ENCODE measurements at places on chromosomes 5 and 9.

- no peak for DNase-seq
These were observed 100.7 kb upstream of the ERBIN start for GRCh38 chr5:65825408-65826328.

- DNase-seq: no peak
These were observed 164.8 kb downstream of the COMMD10 start for GRCh38 chr5:116249648-116250047.

GRCh38 chr5:87120518-87121303 is 147.0 kb upstream of the RASA1 start:
- DNase-seq: no peak

DNA sequence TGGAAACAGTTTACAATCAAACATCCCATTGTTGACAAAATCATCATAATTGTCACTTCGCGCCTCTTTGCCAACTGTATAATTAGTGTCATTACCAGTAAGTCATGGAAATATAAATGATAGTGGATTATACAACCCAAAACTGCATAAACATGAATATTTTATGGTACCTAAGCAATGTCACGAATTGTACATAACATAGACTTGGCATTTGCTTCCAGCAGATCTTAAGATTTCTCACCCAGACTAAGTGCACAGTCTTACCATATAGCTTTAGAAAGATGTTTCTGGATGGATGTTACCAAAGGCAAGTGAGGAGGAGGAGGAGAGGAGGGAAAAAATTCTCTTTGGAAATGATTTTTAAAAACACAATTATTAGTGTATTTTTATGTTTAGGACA is 113.4 kb upstream of the TAS2R1 start:
- DNase-seq: no peak

- no peak for DNase-seq
These were observed 55.7 kb downstream of the ARL15 start for GRCh38 chr5:54254482-54255198.

DNA sequence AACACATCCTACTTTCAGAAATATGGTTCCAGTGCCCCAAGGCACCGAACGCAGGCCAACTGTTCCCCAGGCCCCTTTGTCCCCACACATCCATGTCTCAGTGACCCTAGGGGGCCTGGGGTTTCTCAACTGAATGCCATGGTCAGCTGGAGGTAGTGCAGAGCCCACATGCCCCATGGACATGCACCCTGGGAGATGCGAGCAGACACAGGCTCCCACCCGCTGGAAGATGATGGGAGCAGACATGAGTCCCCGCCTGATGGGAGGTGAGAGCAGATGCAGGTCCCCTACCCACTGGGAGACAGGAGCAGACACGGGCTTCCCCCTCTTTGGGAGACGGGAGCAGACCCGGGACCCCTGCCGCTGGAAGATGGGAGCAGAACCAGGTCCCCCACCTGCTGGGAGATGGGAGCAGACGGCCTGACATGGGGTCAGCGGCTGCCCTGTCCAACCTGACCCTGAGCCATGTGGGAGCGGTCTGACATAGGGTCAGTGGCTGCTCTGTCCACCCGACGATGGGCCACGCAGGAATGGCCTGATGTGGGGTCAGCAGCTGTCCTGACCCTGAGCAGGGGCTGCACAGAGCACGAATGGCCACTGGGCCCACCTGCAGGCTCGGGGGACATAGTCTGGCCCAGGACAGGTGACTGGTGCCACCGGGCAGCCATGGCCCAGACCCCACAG is 18.4 kb downstream of the ZDHHC11B start:
- no peak for DNase-seq

DNA sequence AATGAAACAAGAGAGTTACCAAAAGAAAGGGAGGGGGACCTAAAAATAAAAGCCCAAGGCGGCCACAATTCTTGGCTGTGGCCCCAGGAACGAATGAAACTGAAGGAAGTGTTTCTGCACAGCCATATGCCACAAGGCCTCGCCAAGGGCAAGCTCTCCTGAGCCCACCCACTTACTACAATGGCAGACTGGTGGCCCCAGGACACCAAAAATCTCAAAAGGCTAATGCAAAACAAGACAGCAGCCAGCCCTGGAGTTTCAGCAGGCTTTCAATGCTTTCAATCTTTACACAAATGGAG is 4.0 kb downstream of the CAMSAP1 start:
- DNase-seq: no peak

- DNase-seq: no peak
These were observed 59.9 kb downstream of the GRAMD2B start for GRCh38 chr5:126483156-126483555.

DNA sequence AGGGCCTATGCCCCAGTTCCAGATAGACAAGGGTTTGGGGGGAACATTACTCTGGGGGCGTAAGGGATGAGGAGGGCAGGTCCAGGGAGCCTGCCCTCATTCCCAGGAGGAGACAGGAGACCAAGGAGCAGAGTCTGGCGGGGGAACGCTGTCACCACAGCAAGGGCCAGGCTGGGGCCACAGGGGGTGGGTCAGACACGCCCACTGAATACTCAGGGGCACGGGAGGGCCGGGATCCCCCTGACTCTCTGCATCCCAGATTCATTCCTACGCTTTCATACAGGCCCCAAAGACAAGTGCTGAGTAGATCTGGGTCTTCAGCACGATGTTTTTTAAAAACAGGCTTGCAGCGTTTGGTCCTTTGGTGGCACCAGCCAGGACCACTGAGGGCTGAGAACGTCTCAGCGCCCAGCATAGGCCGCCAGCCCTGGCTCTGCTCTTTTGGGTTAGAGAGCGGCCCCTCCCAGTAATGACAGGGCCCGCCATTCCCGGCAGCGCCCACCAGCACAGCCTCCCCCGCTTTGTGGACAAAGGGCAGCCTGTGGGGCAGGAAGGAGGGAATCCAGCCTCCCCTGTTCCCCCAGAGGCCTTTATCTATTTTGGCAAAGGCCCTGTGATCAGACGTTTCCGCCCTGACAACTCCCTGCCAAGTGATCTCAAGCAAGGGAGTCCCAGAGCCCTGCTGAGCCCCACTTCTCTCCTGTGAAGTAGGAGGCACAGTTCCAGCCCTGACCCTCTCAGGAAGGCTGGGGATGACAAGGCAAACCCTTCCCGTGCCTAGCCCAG is 24.9 kb downstream of the NEK6 start:
- no peak for DNase-seq

- DNase-seq: no peak
These were observed 2.5 kb upstream of the SPRY4 start for GRCh38 chr5:142327111-142327842.

GRCh38 chr9:108662091-108662875 is 193.5 kb downstream of the ACTL7B start:
- no peak for DNase-seq

DNA sequence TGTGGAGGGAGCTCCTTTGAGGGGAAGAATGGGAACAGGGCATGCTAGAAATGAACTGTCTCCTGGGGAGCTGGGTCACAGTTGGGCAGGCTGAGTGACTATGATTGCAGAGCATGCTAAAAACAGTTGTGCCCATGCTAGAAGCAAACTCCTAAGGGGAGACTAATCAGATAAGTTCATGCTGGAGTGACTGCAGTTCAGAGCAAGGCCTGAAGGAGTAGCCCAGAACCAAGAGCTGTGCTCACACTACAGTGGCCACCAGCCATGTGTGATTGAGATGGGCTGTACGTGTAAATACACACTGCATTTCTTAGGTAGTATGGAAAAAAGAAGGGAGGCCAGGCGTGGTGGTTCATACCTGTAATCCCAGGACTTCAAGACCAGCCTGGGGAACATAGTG is 10.3 kb upstream of the AK1 start:
- DNase-seq: no peak

- DNase-seq: no peak
These were observed 53.7 kb downstream of the RICTOR start for GRCh38 chr5:39020458-39020857.

GRCh38 chr5:37448941-37449340 is 69.8 kb downstream of the WDR70 start:
- no peak for DNase-seq

DNA sequence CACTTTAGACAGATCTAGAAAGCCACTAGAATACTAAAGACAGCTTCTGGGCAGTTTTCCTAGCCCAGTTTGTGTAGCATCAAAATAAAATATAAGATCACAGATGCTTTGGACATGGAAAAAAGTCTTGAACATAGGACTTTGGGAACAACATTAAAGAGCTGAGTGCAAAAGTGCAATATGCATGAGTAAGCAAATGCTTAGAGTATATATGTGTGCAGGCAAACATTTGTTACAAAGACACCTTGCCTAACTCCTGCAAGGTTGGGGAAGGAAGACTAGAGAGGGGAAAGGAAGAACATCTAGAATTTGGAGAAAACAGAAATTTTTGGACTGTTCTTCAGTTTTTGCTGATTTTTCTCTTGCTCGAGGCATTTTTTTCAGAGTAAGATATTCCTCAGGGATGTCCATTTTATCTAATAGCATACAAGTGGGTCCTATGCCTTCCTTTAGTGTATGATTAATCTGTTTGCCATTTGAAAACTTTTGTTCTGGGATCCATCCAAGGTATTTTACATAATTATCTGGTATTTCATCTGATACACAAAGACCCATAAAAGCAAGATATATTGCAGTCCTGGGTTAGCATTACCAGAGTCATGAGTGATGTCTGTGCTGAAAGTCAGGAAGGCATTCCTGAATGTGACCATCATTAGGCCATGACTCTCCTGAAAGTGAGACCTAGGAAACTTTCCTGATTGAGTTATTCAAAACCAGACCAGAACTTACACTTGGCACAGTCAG is 142.0 kb upstream of the RGMB start:
- no peak for DNase-seq

- DNase-seq: no peak
These were observed 22.2 kb downstream of the MROH2B start for GRCh38 chr5:41048986-41049385.

DNA sequence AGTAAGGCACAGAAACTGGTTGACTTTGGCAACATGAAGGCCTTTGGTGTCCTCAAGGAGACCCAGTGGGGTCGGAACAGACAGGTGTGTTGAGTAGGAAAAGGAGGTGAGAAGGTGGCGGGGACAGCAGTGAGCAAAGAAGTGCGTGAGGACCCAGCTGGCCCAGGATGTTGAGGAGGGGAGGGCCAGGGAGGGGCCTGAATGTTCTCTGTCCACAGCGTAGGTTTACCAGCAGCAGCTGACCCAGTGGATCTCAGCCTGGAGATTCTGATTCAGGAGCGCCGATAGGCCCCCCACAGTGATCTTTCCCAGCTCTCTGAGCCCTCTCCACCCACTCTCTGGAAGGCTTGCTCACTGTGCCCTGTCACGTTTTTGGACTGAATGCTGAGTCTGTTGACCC is 88.5 kb downstream of the DAB2IP start:
- DNase-seq: no peak

DNA sequence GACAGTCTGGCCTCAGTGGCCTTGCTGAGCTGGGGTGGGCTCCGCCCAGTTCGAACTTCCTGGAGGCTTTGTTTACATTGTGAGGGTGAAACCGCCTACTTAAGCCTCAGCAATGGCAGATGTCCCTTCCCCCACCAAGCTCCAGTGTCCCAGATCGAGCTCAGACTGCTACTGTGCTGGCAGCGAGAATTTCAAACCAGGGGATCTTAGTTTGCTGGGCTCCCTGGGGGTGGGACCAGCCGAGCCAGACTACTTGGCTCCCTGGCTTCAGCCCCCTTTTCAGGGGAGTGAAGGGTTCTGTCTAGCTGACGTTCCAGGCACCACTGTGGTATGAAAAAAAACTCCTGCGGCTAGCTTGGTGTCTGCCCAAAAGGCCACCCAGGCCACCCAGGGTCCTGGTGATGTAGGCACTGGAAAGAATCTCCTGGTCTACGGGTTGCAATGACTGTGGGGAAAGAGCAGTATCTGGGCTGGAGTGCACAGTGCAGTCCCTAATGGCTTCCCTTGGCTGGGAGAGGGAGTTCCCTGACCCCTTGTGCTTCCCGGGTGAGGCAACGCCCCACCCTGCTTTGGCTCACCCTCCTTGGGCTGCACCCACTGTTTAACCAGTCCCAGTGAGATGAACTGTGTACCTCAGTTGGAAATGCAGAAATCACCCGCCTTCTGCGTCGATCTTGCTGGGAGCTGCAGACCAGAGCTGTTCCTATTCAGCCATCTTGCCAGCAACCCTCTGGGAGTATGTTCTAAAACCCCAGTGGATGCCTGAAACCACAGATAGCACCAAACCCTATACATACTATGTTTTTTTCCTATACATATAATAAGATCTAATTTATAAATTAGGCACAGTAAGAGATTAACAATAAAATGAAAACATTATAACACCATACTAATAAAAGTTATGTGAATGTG is 95.5 kb downstream of the TMEM161B start:
- DNase-seq: no peak

DNA sequence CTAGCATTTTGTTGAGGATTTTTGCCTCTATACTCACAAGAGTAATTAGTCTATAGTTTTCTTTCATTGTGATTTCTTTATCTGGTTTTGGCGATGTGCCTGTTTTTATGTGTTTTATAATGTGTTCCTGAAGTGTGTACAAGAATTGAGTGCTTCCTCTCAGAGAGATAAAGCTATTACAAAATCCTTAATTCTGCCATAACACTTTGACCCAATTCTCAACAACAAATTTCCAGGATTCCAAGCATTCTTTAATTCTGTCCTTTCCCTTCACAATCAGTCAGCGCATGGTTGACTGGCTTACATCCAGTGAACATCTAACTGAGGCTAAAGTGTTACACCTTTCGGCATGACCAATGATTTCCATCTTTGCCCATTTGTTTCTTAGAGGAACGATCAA is 282.9 kb upstream of the MVB12B start:
- no peak for DNase-seq

DNA sequence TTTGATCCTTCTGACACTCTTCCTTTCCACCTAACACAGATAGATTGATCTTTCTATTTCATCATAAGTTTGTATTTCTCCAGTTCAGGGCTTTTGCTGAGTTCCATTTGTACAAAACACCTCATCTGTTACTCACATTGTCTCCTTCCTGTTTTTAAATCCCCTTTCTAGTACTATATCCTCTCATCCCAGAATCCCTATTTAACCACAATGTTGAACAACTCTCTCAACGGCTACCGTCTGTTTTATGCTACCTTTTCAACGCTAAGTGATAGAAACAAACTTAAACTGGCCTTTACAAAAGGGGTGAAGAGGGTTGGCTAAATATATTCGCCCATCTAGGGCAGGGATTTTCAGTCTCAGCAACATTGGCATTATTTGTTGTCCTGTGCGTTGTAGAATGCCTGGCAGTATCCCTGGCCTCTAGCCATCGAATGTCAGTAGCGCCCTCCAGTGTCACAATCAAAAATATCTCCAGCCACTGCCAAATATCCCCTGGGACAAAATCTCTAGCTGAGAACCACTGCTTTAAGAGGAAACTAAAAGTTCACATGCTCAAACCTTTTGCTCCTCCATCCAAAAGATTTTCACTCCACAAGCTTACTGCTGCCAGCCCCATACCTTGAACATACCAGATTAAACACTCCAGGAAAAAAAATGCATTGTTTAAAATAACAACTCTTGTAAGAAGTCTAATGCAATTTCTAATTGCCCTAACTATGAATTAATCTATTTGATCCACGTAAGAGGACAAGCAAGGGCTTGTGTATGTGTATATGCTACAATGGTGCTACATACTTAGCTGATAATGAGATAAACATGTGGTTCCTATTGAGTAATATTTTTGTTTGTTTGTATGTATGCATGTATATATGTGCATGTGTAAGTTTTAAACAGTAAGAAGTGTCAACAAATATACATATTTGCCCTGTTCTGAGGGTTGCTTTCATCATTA is 344.0 kb downstream of the PTPRD start:
- peak; percentile 62 for DNase-seq

GRCh38 chr5:57320582-57320981 is 146.7 kb downstream of the GPBP1 start:
- no peak for DNase-seq
